ENCODE measurements at places on chromosomes 2 and 18.

GRCh38 chr2:191087311-191087710 lies 63.5 kb downstream of the STAT4 start:
- DNase-seq, result no peak

- DNase-seq, result peak; percentile 70
Measured at GRCh38 chr18:58761241-58761969, 90.1 kb downstream of the MALT1 start.

GRCh38 chr2:96340493-96341414 lies 5.2 kb downstream of the NCAPH start:
- peak; percentile 40 for DNase-seq

GRCh38 chr2:135043345-135043744 lies 3.9 kb downstream of the MAP3K19 start:
- DNase-seq, result no peak

DNA sequence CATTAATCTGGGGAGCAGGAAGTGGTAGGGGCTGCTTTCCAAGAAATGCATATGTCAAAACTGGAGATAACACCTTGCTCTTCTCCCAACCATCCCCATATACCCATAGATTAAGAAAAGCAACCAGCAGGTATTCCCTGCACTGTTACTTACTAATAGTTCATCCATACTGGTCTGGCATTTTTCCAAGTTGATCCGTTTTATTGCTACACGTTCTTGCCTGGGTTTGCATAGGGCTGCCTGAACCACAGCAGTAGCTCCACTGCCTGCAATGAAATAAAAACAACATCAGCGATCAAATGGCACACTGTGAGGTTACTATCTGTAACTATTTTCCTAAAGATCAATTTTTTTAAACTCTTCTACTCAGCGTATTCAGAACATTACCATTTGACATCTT lies 65.6 kb downstream of the STK39 start:
- DNase-seq, result no peak

DNA sequence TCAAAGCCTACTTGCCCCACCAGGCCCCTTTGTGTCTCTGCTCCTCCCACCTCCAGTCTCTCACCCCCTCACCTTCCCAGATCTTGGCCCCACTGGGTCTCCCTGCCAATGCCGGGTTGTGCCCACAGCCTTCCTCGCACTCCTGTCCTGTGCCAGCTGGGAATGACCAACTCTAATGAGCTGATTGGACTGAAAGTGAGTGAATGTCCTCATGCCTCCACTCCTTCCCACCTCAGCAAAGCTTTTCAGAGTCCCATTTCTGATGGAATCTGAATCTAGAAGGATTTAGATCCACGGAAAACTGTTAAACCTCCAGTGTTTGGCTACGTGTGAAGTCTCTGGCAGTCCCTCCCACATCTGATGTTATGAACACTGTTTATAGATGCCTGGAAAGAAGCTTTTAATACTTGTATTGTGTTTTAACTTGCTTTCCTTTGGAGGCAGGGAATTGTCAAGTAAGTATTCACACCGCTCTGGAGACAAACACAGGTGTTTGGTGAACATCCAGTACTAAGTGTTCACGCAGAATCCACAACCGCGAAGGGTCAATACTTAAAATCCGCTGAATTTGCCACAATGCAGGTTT lies 103.9 kb downstream of the RTN4 start:
- no peak for DNase-seq

DNA sequence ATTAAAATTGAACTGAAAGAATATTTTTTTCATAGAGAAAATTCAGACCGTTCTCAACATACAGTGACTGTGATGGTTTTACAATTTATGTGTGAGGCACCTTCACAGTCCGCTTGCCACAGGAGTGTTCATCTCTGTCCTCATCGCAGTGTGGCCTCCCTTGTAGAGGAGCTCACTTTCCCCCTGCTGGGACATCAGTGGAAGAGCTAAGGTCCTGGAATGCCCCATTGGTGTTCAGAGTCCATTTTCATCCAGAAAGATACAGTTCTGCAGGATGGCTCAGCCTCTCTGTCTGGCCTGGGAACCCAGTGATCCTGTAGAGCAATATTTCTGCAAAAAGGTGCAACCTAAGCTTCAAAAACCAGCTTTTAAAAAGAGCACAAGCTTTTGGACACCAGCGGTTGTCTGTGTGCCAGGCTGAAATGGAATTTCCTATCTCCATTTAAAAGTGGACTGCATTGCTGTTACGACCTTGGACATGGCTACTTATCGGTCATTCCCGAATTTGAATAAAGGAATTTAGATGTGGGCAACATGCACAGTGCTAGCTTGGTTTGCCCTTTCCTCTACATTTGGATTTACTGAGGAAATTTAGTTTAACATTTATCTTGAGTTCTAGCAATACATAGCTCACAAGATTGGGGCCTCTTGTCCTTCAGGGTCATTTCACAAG lies 26.7 kb upstream of the FAM237A start:
- DNase-seq, result no peak

DNA sequence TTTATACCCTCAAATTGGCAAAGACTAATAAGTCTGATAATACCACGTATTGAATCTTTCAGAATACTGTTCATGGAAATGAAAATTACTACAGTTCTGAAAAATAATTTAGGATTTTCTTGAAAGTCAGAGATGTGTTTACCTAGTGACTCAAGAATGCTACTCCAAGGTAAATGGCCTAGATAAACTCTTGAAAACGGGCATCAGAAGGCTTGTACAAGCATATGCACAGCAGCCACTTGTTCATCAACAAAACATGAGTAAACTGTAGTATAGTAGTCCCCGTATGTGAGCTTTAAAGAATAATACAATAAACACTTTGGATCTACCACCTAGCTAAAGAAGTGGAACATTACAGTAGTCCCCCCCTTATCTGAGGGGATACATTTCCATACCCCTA lies 157.5 kb downstream of the THADA start:
- no peak for DNase-seq

GRCh38 chr2:36287363-36288275 lies 68.0 kb upstream of the CRIM1 start:
- DNase-seq, result no peak

- DNase-seq, result no peak
Measured at GRCh38 chr2:15979759-15980604, 39.6 kb downstream of the MYCN start.

GRCh38 chr18:43422518-43422917 lies 145.2 kb upstream of the SYT4 start:
- DNase-seq, result no peak

DNA sequence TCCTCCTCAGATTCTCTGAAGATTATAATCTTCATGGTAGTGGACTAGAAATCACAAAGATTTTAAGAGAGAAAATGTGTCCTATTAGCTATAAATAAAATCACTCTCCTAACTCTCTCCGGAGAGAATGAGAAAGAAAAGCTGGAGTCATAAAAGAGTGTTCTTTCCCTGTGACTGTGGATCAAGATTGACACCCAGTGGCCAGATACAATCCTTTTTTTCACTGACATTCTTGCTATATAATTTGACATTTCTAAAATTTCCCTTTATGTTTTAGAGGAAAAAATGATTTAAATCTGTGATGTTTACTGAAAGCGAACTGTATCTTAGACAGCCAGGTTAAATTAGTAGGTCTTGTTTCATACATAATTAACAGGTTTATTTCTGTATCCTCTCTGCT lies 35.4 kb upstream of the LRP2 start:
- DNase-seq, result peak; percentile 23

DNA sequence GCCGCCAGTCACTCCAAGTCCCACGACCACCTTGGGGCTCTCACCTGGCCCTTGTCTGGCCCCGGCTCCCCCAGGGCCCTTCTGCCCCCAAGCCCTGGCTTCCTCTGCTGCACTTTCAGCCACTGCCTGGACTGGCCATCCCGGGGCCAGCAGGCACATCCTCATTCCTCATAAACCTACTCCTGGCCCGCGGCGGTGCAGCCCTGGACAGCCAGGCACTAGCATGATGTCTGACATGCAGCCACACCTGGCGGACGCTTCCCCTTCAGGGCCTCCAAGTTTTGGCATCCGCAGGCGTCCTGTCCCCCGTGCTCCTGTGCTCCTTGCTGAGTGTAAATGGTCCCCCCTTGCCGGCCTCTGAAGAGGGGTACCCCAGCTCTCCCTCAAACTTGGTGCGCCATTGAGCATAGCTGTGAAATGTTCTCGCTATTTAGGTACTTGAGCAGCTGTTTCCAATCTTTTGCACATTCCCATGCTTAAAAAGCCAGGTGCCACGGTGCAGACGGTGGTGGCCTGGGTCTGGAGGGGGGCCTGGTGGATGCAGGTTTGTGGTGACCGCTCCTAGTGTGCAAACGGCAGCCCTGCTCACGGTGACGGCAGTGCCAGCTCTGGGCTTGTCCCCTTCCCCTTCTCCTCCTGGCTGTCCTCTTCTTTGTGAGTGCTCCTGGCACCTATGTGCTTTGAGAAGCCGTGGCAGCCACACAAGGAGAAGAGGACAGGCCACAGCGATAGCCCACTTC lies 123.8 kb downstream of the MBP start:
- no peak for DNase-seq

- DNase-seq, result no peak
Measured at GRCh38 chr2:19232312-19232711, 126.1 kb downstream of the OSR1 start.

GRCh38 chr2:69087211-69087911 lies 74.4 kb downstream of the ANTXR1 start:
- no peak for DNase-seq

GRCh38 chr18:12946549-12947284 lies 1.1 kb upstream of the SEH1L start:
- DNase-seq, result no peak

DNA sequence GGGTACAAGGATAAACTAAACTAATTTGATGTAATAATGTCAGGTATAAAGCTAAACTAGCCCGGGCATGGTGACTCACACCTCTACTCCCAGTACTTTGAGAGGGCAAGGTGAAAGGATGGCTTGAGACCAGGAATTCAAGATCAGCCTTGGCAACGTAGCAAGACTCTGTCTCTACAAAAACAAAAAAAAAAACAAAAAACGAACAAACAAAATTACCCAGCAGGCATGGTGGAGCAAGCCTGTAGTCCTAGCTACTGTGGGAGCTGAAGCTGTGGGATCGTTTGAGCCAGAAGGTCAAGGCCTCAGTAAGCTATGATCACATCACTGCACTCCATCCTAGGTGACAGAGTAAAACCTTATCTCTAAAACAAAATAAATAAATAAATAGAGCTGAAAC lies 131.8 kb upstream of the KYNU start:
- DNase-seq, result no peak

GRCh38 chr2:16908656-16909055 lies 243.0 kb upstream of the CYRIA start:
- no peak for DNase-seq

DNA sequence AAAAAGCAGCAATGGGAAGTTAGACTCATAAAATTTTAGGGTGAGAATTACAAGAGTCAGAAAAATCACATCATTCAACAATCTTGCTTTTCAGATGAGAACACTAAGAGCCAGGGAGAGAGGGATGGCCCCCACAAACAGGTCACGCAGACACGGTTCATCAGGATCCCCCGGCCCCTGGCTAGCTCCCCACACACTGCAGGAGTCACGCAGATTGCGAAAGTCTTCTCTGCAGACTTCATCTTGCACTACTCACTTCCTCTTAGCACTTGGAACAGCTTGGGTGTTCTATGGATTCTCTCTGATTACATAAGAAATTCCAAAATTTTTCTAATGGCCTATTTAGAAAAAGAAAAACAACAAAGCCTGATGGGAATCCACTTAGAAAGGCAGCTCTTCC lies 21.6 kb upstream of the SULT1C2 start:
- no peak for DNase-seq

DNA sequence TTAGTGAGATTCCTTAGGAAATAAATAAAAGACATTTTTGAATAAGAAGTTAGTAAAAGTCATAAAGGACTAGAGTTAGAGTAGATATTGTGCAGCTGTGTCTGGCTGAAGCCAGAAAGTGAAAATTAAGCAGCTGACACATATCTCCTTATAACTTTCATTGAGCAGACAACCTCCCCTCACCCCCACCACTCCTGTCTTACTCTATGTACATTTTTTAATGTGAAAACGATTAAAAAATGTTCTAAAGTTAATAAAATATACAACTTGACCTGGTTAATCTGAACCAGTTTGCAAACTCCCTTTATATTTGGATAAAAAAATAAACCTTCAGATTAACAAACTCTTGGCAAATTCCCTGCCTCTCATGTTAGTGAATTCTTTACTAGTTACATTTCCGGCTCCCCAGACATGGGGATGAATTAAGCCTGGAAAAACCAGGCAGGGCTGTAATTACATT lies 462.8 kb downstream of the MEIS1 start:
- DNase-seq, result no peak

DNA sequence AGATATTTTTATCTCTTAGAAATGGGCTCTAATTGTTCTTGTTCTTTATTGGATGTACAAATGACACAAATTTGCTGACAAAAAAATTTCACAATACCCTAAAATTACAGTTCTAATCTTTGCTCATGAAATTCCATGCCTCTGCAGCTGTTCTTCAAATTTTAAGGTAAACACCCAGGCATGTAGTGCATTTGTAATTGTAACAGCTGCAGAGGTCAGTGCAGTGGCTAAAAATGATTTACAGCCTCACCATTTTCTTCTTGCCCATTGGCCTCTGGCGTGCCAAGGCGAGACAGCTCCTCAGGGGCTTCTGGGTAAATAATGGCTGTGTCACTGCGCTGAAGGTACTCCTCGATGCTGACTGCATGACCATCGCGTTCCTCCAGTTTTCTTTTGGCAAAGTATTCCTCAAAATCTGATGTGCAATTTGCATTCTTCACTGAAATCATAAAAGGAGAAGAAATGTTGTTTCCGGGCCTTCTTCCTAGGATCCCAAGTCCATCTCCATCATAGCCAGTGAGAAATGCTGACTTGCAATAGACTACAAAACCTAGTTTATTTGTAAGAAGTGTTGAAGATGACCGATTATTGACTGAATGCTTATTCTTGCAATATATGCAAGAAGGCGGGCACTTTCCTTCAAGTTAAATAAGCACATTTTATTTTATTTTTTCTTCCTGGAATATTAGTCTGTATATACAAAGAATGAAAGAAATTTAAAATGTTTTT lies 115.2 kb downstream of the ZEB2 start:
- DNase-seq, result no peak

- peak; percentile 85 for DNase-seq
Measured at GRCh38 chr2:238263204-238264071, 23.6 kb upstream of the HES6 start.

GRCh38 chr18:3753106-3753505 lies 303.1 kb downstream of the TGIF1 start:
- DNase-seq, result no peak

DNA sequence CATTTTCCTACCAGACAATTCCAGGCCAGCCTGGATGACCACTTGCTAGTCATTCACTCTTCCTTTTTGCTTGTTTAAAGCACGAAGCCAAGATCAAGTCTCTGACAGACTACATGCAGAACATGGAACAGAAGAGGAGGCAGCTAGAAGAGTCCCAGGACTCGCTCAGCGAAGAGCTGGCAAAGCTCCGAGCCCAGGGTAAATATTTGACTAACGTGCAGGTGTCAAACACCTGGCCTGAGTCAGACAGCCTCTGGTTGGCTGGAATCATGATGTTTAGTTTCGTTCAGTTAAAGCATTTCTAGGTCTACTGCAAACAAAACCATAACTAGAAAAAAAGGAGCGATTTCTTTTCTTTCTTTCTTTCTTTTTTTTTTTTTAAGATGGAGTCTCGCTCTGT lies 44.2 kb upstream of the LYPD6B start:
- DNase-seq, result no peak

GRCh38 chr2:11498543-11499034 lies 32.6 kb upstream of the E2F6 start:
- DNase-seq, result peak; percentile 69

All from GM13977 (cell line).